Right hindlimb (tissue), 1 donor: ENCODE measurements at places on chromosomes 11 and 22.
A peak's percentile ranks its signal among the peaks of the same experiment; 100 is the strongest.

GRCh38 chr22:49975543-49976389 lies 15.2 kb downstream of the PIM3 start:
- DNase-seq, result peak; percentile 24

DNA sequence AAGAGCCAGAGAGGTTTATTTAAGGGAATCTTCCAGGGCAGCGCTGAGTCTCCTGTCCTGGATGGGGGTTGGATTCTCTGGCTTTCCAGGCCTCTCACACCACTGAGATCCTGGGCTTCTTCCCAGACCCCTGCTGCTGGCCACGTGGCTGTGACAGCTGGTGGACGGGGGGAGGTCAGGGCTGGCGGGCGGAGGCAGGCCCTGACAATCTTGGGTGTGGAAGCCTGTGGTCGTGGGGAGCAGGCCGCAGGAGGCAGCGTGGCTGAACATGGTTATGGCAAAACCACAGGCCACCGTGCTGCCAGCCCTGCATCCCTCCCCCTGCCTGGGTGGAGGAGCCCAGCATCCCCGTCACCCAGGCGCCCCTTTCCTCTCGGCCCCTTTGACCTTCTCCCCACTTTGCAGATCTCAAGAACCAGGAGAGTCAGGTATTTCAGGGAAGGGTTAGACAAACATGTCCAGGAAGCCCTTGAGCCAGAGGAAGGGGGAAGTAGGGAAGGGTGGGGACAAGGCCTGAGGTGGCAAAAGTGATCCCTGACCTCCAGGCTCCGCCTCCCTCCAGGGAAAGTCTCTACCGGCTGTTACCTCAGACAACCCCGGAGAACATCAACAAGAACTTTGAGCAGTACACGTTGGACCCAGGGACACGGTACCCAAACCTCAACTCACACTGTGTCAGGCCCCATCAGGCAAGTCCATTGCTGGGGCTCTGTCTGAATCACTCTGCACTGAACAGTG lies 111.8 kb downstream of the MICAL2 start:
- DNase-seq, result peak; percentile 81

DNA sequence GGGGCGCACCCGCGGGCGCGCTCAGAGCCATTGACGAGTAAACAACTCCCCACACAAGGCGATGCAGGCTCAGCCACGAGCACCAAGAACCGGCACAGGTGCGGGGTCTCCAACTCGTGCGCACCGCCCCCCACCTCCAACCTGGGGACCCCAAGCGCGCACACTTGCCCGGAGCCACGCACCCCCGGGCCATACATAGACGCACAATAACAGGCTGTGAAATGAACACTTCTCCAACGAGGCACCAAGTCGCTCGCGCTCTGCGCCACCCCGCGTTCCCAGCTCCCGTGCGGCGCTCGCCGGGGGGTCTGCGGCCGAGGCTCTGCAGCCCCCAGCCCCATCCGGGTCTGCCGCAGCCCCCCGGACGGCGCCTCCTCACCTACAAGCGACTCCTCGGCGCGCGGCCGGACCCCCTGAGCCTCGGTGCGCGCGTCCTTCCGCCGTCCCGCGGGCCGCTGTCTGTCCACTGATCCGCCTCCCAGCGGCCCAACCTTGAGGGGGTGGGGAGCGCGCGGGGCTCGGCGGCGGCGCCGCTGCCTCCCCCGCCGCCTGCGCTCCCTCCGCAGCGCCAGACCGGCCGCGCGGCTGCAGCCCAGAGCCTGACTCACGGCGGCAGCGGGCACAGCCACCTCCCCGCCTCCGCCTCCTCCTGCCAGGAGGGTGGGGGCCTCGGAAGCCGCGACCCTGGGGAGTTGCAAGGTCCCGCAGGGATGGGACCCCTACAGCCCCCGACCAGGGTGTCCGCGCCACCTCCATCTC lies 1.6 kb downstream of the IFITM10 start:
- peak; percentile 26 for DNase-seq

DNA sequence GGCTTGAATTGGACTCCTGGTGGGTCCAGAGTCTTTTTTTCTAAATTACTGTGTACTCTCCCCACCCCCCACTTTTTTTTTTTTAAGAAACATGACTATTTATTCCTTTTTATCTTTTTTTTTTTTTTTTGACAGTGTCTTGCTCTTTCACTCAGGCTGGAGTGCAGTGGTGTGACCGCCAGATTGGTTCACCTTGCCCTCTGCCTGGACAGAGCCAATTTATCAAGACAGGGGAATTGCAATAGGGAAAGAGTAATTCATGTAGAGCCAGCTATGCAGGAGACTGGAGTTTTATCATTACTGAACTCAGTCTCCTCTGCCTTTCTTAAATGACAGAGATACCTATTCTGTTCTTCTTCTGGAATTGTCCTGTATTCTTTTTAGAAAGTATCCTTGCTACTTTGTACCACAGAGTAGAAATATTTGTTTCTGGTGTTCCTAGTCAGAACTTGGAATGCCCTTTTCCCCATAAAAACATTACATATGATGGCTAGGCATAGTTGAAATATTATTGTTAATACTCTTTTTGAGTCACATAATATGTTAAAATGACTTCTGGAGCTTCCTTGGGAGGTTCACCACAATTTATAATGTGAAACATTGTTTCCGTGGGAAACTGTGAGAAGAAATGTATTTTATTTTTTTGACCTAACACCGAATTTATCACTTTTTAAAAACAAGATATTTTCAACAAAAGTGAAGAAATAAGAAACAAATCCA lies 95.6 kb downstream of the UVRAG start:
- no peak for DNase-seq

DNA sequence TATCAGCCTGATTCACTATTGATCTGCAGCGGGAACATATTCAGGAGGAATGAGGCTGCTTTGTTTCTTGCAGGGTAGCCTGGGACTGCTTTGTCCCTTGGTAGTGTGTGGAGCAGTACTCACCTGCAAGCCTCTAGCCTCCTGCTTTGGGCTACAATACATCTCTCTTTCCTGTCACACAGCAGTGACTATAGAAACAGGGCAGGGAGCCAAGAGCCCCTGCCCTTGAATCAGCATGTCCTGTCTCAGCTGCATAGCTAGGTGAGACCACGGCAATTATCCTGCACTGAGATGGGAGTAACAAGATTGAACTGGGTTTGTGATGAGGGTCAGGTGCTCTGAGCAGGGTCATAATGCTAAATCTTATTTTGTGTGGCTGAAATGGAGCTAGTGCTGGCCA lies 191.9 kb downstream of the NELL1 start:
- no peak for DNase-seq

DNA sequence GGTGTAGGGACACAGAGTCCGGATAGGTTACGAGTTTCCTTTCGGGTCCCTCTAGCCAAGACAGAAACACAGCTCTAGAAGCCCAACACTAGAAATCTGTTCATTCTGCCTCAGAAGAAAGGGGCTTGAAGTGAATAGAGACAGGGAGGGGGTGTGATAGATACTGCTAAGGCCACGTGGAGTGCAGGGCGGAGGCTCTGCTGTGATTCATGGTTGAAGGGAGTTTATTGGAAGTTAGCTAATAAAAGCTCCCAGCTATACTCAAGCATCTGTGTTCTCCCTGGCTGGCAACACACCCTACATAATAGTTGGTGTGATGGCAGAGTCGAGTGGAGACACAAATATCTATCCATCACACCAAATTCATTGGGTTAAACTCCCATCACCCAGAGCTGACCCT lies 337.4 kb downstream of the CADM1 start:
- DNase-seq, result no peak

DNA sequence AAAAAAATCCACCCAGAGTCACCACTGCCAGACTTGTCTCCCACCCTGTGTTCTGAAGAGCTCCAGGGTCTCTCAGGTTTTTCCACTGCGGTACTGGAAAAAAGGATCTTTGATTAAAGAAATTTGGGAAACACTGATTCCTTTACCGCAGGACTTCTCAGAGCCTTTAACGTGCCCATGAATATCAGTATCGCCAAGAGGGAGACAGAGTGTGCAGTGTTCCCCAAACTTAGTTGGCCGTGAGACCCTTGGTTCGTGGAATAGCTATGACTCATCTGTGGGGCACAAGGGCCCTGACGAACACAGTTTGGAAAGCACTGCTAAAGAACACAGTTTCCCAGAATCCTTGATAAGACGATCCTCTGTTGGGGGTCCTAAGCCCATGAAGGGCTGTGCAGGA lies 31.7 kb downstream of the SYT7 start:
- DNase-seq, result no peak

GRCh38 chr22:31276426-31277167 lies 15.7 kb downstream of the PIK3IP1 start:
- no peak for DNase-seq

GRCh38 chr22:47997052-47997590 lies 1234.7 kb downstream of the TBC1D22A start:
- no peak for DNase-seq

GRCh38 chr11:113446112-113446511 lies 29.1 kb downstream of the DRD2 start:
- DNase-seq, result no peak

GRCh38 chr11:126543691-126544090 lies 188.2 kb downstream of the ST3GAL4 start:
- no peak for DNase-seq

- DNase-seq, result no peak
Observed at GRCh38 chr11:95668131-95668530, 121.5 kb downstream of the FAM76B start.

- no peak for DNase-seq
Observed at GRCh38 chr11:10785146-10785474, 23.6 kb downstream of the EIF4G2 start.

DNA sequence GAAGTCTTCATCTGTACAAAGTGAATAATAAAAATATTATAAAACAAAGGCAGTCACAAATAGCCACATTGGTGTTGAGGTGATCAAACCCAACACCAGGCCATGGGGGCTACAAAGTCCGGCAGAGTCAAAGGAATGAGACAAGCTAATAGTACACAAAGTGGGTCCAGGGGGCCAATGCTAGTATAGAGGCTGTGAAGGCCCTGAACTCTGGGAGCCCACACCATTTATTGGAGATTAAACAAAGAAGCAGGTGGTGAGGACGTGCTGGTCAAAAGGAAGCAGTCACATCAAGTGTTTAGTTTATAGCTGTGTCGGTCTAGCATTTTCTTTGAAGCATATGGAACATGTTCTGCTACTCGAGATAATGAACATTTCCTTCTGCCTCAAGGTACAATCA lies 58.6 kb upstream of the CCT8L2 start:
- no peak for DNase-seq

DNA sequence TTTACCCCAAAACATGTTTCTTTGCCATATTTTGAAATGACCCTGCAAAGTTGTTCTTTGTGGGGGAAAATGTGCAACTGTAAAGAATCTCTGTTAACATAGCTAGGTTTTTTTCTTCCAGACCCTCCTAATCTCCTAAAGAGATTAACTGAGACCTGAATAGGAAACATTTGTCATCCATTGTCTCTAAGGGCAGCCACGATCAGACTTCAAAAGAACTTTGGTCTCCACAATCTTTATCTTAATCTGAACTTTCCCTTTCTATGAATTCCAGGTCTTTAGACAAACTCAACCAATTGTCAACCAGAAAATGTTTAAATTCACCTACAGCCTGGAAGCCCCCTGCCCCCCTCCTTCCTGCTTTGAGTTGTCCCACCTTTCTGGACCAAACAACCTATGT lies 4.6 kb upstream of the LGALS12 start:
- DNase-seq, result no peak

DNA sequence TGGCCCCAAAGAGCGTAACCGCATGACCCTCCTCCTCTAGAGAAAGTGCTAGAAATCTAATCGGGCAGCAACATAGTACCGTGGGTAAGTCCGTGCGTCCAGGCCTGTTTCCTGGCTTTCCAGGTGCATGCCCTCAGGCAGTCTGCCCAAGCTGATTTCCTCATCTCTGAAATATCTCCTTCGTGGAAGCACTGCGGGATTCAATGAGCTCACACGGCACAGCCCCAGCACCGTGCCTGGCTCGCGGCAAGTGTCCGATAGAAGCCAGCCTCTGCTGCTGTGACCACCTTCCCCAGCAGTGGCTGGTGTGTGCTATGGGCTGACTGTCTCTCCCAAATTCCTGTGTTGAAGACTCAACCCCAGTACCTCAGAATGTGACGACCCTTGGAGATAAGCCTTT lies 20.7 kb downstream of the RPUSD4 start:
- no peak for DNase-seq

DNA sequence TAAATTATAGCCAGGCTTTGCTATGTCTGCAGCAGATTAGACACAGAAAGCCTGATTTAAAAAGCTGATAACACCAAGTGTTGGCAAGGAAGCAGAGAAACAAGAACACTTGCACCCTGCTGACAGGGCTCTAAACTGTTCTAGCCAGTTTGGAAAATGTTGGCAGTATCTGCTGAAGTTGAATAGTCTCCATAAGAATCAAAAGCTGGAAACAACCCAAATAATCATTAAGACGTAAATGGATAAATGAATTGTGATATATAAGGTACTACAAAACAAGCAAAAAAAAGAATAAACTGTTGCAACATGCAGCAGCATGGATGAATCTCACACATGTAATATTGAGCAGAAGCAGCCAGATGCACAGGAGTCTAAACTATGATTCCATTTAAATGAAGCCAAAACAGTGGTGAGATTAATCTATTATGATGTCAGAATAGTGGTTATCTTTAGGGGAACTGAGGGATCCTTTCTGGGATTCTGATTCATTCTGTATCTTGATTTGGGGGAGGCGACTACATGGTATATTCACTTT lies 40.4 kb upstream of the ADORA2A start:
- no peak for DNase-seq

GRCh38 chr11:72716290-72716689 lies 35.9 kb downstream of the ARAP1 start:
- DNase-seq, result peak; percentile 86

DNA sequence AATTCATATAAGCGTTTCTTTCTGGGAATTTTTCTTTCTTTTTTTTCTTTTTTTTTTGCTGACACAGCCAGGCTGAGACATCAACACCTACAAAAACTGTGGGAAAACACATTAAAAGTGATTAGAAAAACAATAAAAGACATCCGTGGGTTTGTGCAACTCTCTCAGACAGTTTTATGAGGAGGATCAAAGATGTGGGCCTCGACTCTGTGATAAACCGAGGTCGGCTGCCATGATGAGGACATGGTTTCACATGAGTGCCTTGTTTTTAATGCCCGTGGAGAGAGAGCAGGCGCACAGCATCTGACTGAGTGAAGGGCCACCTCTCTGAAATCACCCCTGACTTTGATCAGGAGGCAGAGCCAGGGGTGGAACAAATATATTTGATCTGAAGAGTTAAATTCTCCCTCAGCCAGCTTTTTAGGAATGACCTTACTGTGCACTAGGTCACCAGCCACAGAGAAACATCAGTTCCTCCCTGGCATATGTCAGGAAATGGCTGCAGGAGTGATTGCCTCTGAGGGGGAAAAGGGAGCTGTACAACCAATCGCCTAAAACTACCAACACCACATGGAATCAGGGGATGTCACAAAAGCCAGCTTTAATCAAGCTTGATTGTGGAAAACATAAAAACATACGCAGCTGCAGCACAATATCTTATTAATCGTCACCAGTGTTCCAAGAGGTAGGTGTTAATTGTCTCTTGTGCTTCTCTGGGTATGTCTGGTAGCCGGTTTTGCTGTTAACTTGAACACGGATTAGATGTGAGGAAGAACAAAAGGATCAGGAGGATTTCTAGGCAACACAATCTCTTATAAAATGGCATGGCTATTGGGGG lies 164.7 kb downstream of the MAML2 start:
- DNase-seq, result no peak

- DNase-seq, result no peak
Observed at GRCh38 chr11:75351541-75351790, at the start of gene ARRB1. Gene ARRB1, minus strand, starts transcription at chr11:75351661. Its CDS starts 54 bp downstream, at chr11:75351607.

GRCh38 chr11:45560155-45560912 lies 105.1 kb downstream of the CHST1 start:
- DNase-seq, result peak; percentile 66
